Activated naive CD8-positive, alpha-beta T cell treated with anti-CD3 and anti-CD28 coated beads for 36 hours (primary cell): ENCODE measurements at places on chromosomes 2 and 18.

GRCh38 chr2:95350774-95351597 is 51.5 kb upstream of the FAHD2A start:
- DNase-seq, result no peak

- no peak for DNase-seq
These were observed 1.5 kb downstream of the IKZF2 start for GRCh38 chr2:213149949-213150314.

- DNase-seq, result no peak
These were observed 530.1 kb upstream of the CDH2 start for GRCh38 chr18:28707006-28707405.

GRCh38 chr2:4765787-4766530 is 926.2 kb upstream of the SOX11 start:
- DNase-seq, result no peak

- DNase-seq, result no peak
These were observed 46.8 kb downstream of the RNF138 start for GRCh38 chr18:32138332-32138982.

DNA sequence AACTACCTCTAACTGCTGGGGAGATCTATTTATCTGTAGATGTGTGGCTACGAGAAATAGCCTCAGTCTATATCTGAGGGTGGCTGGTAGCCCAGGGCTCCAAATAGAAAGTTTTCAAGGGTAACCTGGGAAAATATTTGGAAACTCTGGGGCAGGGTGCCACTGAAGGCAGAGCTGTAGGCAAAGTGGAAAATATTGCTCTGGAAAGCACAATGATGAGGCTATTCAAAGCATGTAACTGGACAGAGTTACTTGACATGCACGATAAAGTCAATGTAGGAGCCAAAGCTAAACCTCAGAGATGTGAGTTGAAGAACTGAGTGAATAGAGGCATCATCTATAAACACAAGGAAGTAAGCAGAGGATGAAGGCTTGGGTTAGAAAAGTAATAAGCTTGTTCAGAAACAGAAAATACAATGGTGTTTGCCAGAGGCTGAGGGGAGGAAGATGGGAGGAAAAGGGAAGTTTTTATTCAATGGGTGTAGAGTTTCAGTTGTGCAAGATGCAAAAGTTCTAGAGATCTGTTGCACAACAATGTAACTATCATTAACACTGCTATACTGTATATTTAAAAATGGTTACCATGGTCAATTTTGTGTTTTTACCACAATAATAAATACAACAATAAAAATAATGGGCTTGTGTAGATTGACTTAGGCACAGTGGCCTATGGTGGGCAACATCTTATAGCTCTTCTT is 171.6 kb downstream of the MBD2 start:
- no peak for DNase-seq

DNA sequence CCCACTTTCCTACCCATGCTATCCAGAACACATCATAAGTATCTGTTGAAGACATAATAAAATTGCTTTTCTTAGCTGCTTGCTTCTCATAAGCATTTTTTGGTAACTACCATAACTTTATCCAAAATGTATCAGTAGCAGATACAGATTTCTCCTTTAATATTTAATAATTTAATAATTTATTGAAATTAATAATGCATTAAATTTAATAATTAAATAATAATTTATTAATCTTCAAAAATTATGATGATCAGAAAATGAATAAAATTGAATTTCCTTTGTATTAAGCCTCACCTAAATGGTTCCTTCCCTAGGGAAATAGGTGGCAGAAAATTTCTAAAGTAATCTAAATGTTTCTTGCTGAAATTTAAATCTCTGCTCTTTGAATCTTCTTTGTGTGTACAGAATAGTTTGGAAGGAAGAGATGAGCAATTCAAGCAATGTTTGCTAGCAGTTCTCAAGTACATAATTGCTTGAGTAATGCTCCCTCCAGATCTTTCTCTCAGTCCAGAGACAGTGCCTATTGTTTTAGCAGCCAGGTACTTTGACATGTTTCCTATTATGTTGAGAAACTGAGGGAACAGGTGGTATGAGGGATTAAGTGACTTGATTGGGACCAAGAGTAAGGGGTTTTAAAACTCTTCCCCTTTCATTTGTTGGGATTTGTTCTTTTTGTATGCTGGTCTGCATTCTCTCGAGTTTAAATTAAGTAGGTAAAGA is 123.1 kb upstream of the CYP26B1 start:
- no peak for DNase-seq

DNA sequence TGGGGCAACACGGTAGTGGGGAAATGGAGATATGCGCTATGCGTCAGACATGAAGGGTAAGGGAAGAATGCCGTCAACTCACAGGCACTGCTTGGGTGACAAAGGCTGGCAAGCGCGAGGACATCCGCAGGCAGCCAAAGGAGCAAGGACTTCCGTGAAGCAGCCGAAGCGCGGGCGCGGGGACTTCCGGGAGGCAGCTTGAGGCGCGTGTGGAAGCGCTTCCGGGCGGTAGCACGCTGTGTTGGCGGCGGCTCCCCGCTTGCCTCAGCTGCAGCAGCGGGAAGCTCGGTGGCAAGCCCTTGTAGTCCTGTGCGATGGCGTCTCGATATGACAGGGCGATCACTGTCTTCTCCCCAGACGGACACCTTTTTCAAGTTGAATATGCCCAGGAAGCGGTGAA is at the start of gene PSMA8:
TSS of gene PSMA8 (plus strand) at position 218 of the 400 bp plus-strand sequence. CDS start at position 315, 97 bp downstream.
- peak; percentile 69 for DNase-seq

DNA sequence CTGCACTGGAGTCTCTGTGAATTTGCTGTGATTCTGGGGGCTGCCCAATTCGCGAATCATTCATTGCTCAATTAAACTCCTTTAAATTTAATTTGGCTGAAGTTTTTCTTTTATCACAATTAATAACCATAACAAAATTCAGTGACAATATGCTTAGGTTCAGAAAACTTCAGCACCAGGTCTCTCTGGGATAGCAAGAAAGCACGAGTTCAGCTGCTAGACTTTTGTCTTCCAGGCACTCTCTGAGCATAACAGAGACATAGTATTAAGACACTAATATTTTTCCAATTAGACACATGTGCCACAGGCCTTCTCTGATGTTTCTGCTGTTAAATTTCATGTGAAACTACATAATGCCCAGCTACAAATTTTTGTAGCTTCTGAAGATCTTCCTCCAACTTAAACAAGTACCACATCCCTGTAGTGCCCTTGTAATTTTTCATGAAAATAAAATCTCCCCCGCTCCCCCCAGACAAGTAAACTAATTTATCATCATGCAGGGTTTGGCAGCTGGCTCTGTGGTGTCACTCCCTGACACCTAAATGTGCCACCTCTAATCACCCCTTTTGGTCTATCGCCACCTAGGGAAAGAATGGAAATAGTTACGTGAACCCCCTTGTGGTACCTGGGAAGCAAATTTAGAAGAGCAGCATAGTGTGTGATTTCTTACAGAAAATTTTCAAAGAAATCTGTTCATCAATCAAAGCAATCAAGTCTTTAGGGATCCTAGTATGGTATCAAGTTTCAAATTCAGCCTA is 94.1 kb downstream of the CSRNP3 start:
- no peak for DNase-seq

- no peak for DNase-seq
These were observed 1.8 kb downstream of the EVX2 start for GRCh38 chr2:176081837-176082524.

DNA sequence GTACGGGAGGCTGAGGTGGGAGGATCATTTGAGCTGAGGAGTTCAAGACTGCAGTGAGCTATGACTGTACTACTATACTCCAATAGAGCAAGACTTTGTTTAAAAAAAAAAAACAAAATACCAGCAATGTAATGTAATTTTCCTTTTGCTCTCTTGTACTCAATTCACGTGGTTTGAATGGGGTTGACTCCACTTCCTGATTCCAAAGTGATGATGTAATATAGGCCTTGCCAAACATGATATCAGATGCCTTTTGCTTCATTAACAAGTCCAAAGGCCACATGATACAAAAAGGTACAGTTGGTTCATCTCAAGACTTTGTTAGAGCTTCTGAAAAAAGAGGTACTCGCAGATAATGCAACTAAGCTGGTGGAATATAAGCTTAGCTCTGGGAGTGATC is 321.8 kb downstream of the ZEB2 start:
- no peak for DNase-seq

DNA sequence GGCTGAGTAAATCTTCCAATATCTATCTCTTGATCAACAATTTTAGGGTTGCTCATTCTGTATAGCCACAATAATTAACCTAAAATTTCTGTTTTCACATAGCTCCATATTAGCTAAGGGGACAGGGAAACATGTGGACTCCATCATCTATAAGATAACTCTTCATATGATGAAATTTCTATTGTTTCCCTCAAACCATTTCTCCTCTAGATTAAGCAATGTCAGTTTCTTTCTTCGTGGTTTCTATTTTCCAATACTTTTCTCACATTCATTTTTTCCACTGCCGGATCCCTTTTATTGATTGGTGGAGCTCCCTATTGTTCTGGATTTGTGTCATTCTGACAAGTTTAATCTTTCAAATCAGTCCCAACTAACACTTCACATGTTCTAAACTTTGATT is 1221.3 kb upstream of the ZEB2 start:
- DNase-seq, result no peak

DNA sequence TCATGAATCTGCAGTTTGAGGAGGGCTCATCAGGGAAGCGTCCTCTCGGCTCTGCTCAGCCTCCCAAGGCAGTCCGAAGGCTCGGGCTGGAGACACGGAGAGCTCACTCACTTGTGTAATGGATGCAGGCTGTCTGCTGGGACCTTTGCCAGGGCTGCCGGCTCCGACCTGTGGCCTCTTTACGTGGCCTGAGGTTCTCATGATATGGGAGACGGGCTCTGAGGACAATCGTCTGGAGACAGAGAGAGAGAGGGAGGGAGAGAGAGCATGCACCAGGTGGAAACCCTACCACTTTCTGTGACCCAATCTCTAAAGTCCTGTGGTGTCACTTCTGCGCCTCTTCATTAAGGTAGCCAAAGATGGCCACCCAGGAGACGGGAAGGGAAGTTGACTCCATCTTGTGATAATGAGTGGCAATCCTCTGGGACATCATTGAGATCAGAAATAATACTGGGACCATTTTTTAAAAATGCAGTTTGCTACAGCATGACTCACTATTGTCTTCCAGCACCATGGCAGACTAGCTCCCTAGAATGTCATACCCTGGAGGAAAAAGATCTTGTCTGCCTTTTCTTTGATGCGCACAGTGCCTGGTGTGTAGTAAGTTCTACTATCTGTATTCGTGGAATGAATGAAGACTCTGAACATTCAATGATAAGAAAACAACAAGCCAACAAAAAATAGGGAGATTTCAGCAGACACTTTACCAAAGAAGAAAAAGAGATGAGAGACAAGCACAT is 60.2 kb downstream of the CD8B2 start:
- DNase-seq, result no peak

- no peak for DNase-seq
These were observed 85.6 kb downstream of the DDX1 start for GRCh38 chr2:15677141-15677843.

GRCh38 chr18:48926420-48926857 is 24.3 kb downstream of the SMAD7 start:
- DNase-seq, result no peak

- DNase-seq, result no peak
These were observed 8.8 kb downstream of the ATIC start for GRCh38 chr2:215320679-215321078.

GRCh38 chr18:34787931-34788532 is 77.9 kb downstream of the DTNA start:
- peak; percentile 4 for DNase-seq

DNA sequence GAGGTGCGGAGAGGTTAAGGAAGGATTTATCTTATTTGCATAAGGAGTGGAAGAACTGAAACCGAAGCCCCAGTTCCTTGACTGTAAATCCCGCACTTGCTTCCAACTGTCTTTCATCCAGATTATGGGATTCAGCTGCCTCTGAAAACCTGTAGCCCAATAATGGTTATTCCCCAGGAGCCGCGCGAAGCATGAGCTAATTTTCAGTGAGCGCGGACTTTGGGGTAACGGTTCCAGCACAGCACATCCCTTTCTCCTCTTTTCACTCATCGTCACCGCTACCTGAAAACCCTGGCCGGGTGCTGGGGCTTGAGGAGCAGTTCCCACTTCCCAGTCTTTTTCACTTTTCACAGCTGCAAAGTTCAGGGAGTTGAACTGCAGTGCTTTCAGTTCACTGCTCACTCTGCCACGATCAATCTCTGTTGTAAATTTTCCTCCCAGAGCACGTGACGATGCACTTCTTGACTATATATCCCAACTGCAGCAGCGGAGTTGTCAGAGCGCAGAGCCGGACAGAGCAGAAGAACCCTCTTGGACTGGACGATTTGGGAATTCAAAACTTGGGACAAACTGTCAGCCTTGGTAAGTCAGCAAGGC is at the start of gene KCNE4:
TSS of gene KCNE4 (plus strand) at position 498 of the 597 bp plus-strand sequence. CDS start 641 bp downstream, outside the sequence.
- no peak for DNase-seq

GRCh38 chr2:40452786-40453185 is 896 bp upstream of the SLC8A1 start:
- no peak for DNase-seq

GRCh38 chr2:172985139-172985892 is 90.3 kb upstream of the MAP3K20 start:
- DNase-seq, result peak; percentile 40

- no peak for DNase-seq
These were observed 91.5 kb downstream of the ATAD2B start for GRCh38 chr2:23835423-23835822.

DNA sequence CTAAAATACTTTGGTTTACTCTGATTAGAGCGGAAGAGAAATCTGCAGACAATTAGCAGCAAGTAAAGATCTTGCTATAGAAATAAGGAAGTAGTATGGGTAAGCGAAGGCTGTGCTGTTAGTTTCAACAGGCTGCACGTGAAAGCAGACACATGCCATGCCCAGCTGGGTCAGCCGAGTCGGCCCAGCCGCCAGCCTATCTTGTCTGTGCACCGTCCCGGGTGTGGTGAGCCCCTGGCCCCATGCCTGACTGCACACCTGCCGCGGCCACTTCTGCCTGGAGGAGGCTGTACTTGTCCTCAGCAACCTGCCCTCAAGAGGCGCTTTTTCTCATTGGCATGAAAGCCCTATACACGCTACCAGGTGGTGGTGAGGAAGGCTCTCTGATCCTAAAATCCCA is 185.5 kb downstream of the SEPTIN10 start:
- no peak for DNase-seq

- DNase-seq, result no peak
These were observed 38.2 kb upstream of the REEP1 start for GRCh38 chr2:86375623-86376022.

DNA sequence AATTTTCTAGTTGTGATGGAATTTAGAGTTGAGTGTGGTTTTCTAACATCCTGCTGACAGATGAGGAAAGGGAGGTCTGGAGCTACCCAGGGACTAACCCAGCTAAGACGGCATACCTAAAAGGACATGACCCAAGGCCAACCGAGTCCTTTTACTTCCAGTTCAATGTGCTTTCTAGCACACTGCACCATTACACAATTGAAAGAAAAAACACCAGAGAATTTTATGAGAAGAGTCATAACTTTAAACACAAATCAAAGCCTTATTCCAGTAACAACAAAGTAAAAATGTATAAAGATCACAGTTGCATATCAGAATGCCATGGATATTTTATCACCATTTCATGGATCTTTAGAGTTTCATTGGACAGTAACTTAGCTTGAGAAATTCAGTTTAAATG is 480.3 kb downstream of the MEIS1 start:
- no peak for DNase-seq

- no peak for DNase-seq
These were observed 1.8 kb upstream of the SALL3 start for GRCh38 chr18:78977637-78978348.

- no peak for DNase-seq
These were observed 92.4 kb downstream of the RHOB start for GRCh38 chr2:20539133-20539719.
